Activated T-helper 2 cell treated with anti-CD3 and anti-CD28 coated beads, Interferon-gamma antibody, Interleukin-2, Interleukin-4, amounts not matched to agents 10 μg/mL and 5 μg/mL and 100 μg/mL, durations not matched to agents 14 hours and 24 hours and 36 hours (primary cell): ENCODE measurements at places on chromosomes 5 and 9. TPM values are rescaled to one million over a fixed set of nuclear protein-coding genes. Genes with fewer than 3 reads are reported as not detected.

DNA sequence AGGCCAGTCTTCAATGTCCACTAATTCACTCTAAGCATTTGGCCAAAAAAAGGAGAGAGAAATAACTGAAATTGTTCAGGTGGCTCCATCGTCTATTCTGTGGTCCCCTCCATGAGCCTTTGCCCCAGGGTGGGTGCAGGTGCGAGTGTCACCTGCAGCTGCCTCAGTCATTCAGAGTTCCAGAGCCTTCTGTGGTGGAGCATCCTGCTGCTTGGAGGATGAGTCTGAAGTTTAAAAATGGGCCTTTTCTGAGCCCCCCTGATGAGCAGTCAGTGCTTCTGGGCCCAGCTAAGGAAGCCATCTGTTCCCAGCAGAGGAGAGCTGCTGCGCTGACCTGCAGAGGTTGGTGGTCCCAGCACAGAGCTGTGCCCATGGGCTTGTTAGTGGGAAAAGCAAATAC, 48.2 kb downstream of the NDST1 start:
- H3K27me3 ChIP-seq, result no peaks in the 10 kb centered on the region
- no peaks in the 10 kb centered on the region for H3K36me3 ChIP-seq
- no peak for DNase-seq
- no peak overlapping the region for H3K27ac ChIP-seq
- no peaks in the 10 kb centered on the region for H3K4me1 ChIP-seq
- H3K4me3 ChIP-seq, result no peak overlapping the region

GRCh38 chr9:18421391-18421790, 52.6 kb upstream of the ADAMTSL1 start:
- H3K4me3 ChIP-seq, result no peak overlapping the region
- no peaks in the 10 kb centered on the region for H3K27me3 ChIP-seq
- no peak overlapping the region for H3K27ac ChIP-seq
- H3K4me1 ChIP-seq, result no peaks in the 10 kb centered on the region
- no peak for DNase-seq
- H3K36me3 ChIP-seq, result no peaks in the 10 kb centered on the region

- no peaks in the 10 kb centered on the region for H3K27me3 ChIP-seq
- no peak for DNase-seq
- peaks cover 6% of the 10 kb centered on the region for H3K4me1 ChIP-seq
- H3K27ac ChIP-seq, result no peak overlapping the region
These were observed 61.5 kb downstream of the ZFR start for GRCh38 chr5:32383065-32383464.

DNA sequence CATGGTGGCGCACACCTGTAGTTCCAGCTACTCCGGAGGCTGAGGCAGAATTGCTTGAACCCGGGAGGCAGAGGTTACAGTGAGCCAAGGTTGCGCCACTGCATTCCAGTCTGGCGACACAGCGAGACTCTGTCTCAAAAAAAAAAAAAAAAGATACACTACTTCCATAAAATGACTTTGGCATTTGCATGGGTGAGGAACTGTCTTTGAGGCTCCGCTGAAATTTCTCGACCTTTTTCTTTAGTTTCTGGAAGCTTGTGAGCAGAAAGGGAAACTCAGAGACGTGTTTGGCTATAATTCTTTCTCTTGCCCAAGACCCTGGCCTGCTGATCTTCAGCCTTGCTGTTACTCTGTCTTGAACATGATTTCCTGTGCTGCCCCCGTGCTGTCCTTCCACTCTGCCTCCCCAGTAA, 37.3 kb downstream of the SPIN1 start:
- no peak overlapping the region for H3K27ac ChIP-seq
- H3K27me3 ChIP-seq, result no peaks in the 10 kb centered on the region
- DNase-seq, result no peak
- H3K4me3 ChIP-seq, result no peak overlapping the region

- peaks cover 34% of the 10 kb centered on the region for H3K36me3 ChIP-seq
- H3K4me1 ChIP-seq, result peaks cover 11% of the 10 kb centered on the region
- no peak overlapping the region for H3K27ac ChIP-seq
- DNase-seq, result no peak
These were observed 26.6 kb downstream of the MRPL22 start for GRCh38 chr5:154967421-154968024.

DNA sequence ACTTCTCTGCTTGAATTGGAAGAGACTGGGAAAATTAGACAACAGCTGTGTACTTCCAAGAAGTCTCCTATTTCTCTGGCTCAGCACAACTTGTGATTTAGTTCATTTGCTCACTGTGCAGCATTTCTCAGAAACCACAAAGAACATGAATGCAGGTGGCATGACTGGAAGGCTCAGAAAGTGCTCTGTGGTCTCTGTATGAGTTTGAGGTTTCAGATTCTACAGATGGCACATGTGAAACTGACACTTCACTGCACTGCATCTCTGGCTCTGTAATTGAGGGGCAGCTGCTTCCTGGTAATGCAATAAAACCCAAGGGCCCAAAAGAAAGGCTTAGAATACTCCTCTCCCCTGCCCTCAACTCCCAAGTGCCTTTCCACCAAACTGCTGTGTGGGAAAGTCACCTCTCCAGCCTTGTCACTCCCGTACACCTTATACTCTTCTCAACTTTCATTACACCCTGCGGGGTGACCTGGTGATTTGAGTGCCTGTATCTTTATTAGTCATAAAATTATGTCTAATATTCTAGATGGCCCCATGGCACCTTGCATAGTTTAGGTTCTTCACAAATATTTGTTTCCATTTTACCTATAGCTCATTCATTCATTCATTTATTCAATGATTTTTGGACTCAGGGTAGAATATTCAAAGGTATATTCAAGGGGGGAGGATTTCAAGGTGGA, 82.5 kb downstream of the ESM1 start:
- peaks cover 44% of the 10 kb centered on the region for H3K4me1 ChIP-seq

The GARIN3 gene
- 0.23 and 0.30 TPM in 2 replicates for total RNA-seq

The CNOT8 gene
- 57.6 and 60.2 TPM in 2 replicates for total RNA-seq

The POLE3 gene
- 71.0 and 73.8 TPM in 2 replicates for total RNA-seq

The SLC22A4 gene
- total RNA-seq, result 1.7 and 2.3 TPM in 2 replicates

The IFNA16 gene
- not detected in 2 replicates for total RNA-seq

The SLC36A2 gene
- total RNA-seq, result not detected in 2 replicates

The NTNG2 gene
- 3.8 and 5.2 TPM in 2 replicates for total RNA-seq
